Trophoblast cell (in vitro differentiated cells and primary cell): ENCODE measurements at places on chromosomes 2 and 18.

DNA sequence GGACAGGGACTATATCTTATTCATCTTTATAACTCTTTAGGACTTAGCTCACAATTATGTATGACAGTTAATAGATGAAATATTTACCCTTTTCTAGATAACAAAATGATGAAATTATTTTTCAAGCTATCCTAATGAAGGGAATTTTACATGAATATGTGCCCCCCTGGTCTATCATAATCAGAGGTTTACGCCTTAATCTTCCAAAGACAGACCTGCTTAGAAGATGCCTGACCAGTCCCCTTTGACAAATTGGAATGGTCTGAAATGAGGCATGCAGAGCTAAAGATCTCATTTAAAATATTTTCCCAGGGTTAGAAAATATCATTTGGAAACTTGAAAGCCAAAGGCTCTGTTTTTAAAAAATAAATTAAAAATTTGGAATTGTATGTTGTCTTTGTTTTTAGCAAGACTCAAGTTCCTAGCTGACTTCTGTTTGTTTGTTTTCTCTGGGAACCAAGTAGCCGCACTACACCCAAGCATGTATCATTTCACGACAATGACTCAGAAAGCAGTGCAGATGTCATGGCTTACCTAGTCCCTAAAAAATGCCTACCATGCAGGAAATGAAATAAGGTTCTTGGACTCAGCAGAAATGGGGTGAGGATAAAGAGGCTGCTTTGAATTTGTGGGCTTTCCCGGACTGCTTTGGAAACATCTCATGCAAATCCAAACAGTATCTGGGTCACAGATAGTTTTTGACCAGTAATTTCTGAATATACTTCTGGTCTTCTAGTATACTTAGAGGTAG, 162.1 kb downstream of the ZEB2 start:
- no peaks in the 10 kb centered on the region for H3K27me3 ChIP-seq
- peak; percentile 93 for DNase-seq
- H3K36me3 ChIP-seq, result no peaks in the 10 kb centered on the region
- H3K4me1 ChIP-seq, result peaks cover 10% of the 10 kb centered on the region
- H3K27ac ChIP-seq, result peak overlapping the region; percentile 84

GRCh38 chr2:17083902-17084301, 418.3 kb upstream of the CYRIA start:
- H3K27ac ChIP-seq, result no peak overlapping the region
- DNase-seq, result no peak
- no peaks in the 10 kb centered on the region for H3K36me3 ChIP-seq
- no peaks in the 10 kb centered on the region for H3K4me1 ChIP-seq
- H3K4me3 ChIP-seq, result no peak overlapping the region

- no peaks in the 10 kb centered on the region for H3K27me3 ChIP-seq
- H3K27ac ChIP-seq, result peak overlapping the region; percentile 24
- peak; percentile 51 for DNase-seq
- H3K4me1 ChIP-seq, result peaks cover 19% of the 10 kb centered on the region
- H3K4me3 ChIP-seq, result no peak overlapping the region
These were observed 182.6 kb upstream of the HAAO start for GRCh38 chr2:42974721-42975717.

DNA sequence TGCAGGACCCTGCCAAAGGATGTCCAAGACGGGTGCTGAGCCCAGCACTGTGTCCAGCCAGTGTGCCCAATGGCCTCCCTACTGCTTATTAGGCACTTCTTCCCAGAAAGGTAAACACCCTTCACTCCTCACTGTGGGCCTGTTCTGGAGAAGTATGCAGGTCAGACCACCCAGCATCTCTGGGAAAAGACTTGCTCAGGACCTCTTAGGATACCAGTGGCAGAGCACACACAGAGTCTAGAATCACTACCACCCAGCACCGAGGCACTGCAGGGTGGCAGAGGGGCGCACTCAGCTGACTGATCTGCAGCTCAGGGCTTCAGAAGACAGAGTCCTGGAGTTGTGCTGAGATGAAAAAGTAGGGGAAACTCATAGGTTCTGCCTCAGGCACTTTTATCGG, 25.8 kb downstream of the XDH start:
- no peak overlapping the region for H3K4me3 ChIP-seq
- no peaks in the 10 kb centered on the region for H3K27me3 ChIP-seq
- no peak overlapping the region for H3K27ac ChIP-seq
- no peaks in the 10 kb centered on the region for H3K4me1 ChIP-seq

GRCh38 chr18:22188559-22189267, 19.3 kb downstream of the GATA6 start:
- H3K4me1 ChIP-seq, result no peaks in the 10 kb centered on the region
- no peaks in the 10 kb centered on the region for H3K36me3 ChIP-seq
- no peak overlapping the region for H3K4me3 ChIP-seq
- H3K27me3 ChIP-seq, result no peaks in the 10 kb centered on the region
- no peak for DNase-seq
- H3K27ac ChIP-seq, result no peak overlapping the region

DNA sequence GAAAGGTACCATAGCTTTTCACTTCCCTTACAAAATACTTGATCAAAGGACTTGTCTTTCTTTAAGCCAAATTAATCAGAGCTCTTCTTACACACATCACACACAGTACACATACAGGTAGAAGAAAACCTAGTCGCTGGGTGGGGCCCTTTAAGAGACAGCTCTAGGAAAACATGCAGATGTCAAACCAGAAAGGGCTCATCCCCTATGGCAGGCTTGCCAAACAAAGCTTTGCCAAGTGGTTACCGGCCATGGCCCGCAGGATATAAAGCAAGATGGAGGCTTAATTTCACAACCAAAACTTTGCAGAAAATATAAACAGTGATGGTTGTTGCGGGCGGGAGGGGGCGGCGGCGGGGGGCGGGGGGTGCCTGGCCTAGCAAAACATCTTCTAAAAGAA, 2156.0 kb upstream of the PIK3C3 start:
- no peak overlapping the region for H3K27ac ChIP-seq
- H3K27me3 ChIP-seq, result no peaks in the 10 kb centered on the region
- H3K36me3 ChIP-seq, result peaks cover 2% of the 10 kb centered on the region
- no peaks in the 10 kb centered on the region for H3K4me1 ChIP-seq
- H3K4me3 ChIP-seq, result no peak overlapping the region
- peak; percentile 47 for DNase-seq

- no peaks in the 10 kb centered on the region for H3K27me3 ChIP-seq
- no peaks in the 10 kb centered on the region for H3K36me3 ChIP-seq
- no peak for DNase-seq
These were observed 6.8 kb upstream of the EHD3 start for GRCh38 chr2:31227110-31227509.

GRCh38 chr18:74517236-74517630, 17.1 kb upstream of the CNDP1 start:
- no peaks in the 10 kb centered on the region for H3K27me3 ChIP-seq
- H3K4me3 ChIP-seq, result no peak overlapping the region
- peak; percentile 97 for DNase-seq
- peaks cover 4% of the 10 kb centered on the region for H3K4me1 ChIP-seq
- H3K27ac ChIP-seq, result no peak overlapping the region

DNA sequence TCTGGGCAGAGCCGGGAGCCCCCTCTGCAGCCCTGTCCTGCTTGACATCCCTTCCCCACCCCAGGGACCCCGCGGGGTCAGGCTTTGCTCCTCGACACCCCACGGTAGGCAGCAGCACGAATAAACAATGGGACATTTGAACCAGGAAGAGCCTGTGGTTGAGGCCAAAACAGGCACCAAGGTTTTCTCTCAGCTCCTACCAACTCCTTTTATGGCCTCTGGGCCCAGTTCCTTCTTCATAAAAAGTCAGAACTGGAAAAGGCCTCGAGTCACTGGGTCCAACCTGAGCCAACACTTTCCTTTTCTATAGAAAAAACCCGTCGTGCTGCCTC, 20.6 kb downstream of the TEX44 start:
- DNase-seq, result no peak
- H3K4me1 ChIP-seq, result peaks cover 36% of the 10 kb centered on the region
- H3K36me3 ChIP-seq, result no peaks in the 10 kb centered on the region
- H3K27me3 ChIP-seq, result no peaks in the 10 kb centered on the region
- no peak overlapping the region for H3K4me3 ChIP-seq

DNA sequence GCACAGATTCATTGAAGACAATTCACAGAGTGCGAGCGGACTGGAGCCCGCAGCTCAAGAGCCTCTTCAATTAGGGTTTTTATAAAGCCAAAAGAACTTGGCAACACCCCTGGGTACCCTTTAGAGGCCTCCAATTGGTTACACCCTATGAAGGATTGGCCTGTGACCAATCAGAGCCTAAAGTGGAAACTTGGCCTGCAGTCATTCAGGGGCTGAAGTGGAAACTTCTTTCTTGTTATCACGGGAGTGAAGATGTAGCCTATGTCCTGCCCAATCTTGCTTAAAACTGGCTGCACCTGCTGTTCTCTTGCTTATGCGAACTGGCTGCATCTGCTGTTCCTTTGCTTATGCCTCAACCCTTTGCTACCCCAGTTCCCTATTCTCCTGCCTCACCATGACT, 1.8 kb upstream of the HJURP start:
- no peak overlapping the region for H3K27ac ChIP-seq
- H3K36me3 ChIP-seq, result peaks cover 4% of the 10 kb centered on the region
- H3K4me3 ChIP-seq, result no peak overlapping the region
- no peaks in the 10 kb centered on the region for H3K27me3 ChIP-seq
- peaks cover 3% of the 10 kb centered on the region for H3K4me1 ChIP-seq

DNA sequence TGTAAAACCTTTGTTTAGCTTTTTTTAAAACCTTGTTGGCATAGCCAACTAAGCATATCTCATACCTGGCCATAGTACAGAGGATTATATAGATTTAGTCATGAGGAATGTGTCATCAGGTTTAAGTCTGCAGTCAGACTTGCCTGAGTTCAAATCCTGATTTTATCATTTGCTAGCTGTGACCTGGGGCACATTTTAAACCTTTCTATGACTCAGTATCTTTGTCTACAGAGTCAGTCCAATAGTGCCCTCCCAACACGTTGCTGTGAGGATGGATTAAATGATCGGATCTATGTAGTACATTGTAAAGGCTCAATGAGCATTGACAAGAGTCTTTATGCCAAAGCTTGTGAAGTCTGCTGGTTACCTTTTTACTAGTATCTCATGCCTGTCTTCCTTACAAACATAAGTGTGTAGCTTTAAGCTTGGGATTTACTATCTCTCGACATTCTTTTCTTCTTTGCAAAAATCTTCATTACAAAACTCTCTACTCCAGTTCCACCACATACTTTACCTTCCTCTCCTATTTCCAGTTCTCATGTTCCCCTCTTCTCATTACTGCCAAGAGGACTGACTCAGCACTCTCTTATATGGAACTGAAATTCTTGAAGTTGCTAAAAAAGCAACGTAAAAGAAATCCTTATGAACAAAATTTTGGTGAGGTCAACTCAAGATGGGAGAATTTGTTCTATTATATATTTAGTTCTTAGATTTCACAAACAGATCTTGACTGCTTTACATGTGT, 68.1 kb upstream of the RBMS1 start:
- H3K36me3 ChIP-seq, result no peaks in the 10 kb centered on the region
- DNase-seq, result peak; percentile 92
- H3K4me3 ChIP-seq, result no peak overlapping the region
- H3K27me3 ChIP-seq, result no peaks in the 10 kb centered on the region
- peaks cover 5% of the 10 kb centered on the region for H3K4me1 ChIP-seq

- H3K27ac ChIP-seq, result no peak overlapping the region
- H3K27me3 ChIP-seq, result no peaks in the 10 kb centered on the region
- H3K4me1 ChIP-seq, result no peaks in the 10 kb centered on the region
These were observed 609.7 kb downstream of the STK39 start for GRCh38 chr2:167637741-167638140.

DNA sequence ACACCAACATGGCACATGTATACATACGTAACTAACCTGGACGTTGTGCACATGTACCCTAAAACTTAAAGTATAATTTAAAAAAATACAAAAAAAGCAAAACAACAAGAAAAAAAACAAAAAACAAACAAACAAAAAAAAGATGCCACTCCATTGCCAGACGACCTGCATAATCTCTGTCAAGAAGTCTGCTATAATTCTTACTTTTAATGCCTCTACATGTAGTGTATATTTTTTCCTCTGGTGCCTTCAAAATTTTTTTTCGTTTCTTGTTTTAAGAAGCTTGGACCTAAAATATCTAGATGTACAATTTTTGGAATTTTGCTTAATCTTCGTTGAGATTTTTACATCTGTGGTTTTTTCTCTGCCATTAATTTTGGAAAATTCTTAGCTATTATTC, 235.6 kb upstream of the ZNF521 start:
- no peak overlapping the region for H3K27ac ChIP-seq
- no peaks in the 10 kb centered on the region for H3K27me3 ChIP-seq
- DNase-seq, result no peak

- DNase-seq, result no peak
- no peaks in the 10 kb centered on the region for H3K4me1 ChIP-seq
- H3K27me3 ChIP-seq, result no peaks in the 10 kb centered on the region
- H3K27ac ChIP-seq, result no peak overlapping the region
These were observed 63.4 kb downstream of the DNAH6 start for GRCh38 chr2:84579661-84580060.
